NCI-H446 treated with DMSO at 0.1 percent for 48 hours (cell line): ENCODE measurements at places on chromosomes 2 and 18.

DNA sequence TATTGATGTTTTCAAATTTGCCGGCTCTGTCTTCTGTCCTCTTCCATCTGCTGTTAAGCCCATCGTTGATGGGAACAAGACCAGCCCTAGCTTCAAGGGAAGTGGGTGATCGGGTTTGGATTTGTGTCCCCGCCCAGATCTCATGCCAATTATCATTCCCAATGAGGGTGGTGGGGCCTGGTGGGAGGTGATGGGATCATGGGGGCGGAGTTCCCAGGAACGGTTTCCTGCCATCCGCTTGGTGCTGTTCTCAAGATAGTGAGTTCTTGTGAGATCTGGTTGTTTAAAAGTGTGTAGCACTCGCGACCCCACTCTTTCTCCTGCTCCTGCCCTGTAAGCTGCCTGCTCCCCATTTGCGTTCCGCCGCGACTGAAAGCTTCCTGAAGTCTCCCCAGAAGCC lies 9.5 kb downstream of the ASB18 start:
- no peak for DNase-seq

DNA sequence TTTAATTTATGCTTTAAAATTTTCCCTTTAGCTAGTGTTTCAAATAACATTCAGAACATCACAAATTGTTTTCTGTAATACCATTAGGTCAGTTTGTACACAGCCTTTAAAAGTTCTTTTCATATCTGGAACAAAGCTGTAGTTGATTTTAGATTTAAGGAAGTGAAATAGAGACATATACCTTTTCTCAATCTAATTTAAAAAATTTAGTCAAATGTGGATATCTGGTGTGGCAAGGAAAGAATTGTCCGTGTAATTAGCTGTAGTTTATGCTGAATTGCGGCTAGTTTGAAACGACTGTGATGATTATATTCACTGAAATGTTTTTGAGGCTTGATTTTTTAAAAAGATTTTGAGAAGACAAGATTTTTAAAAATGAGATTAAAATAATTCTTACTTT lies 59.9 kb downstream of the EML6 start:
- no peak for DNase-seq

GRCh38 chr2:239648607-239649006 lies 247.8 kb upstream of the HDAC4 start:
- no peak for DNase-seq

DNA sequence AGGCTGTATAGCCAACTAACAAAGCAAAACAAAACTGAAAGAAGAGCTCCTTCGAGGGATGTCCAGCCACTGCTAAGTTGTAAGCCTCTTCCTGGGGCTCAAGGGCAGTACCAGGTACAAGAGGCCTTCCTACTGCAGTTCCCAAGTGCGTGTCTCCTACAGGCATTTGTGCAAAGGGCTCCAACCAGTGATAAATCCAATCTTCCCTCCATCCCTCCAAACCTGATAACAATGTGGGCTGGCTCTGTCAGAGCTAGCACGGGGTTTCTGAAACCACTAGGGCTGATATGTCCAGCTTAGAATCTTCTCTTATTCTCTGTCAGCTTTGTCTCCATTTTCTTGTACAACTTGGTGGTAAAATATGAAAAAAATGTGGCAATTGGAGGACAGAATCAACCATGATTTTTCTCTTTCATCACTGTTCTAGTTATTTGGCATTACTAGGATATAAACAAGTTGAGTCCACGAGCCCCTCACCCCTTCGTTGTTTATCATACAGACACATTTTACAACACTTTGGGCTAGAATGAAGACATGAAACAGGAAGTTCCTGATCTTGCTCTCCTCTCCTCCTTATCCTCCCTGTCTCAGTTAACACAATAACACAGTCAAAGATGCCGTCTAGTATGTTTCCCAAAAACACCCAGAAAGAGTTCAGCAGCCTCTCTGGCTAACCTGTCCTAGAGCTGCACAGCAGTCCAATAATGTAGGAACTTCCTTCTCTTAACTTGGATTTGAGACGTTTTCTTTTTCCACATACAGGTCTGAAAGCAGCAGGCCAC lies 35.4 kb upstream of the WIPF1 start:
- no peak for DNase-seq

GRCh38 chr2:172350839-172351479 lies 76.4 kb upstream of the ITGA6 start:
- peak; percentile 1 for DNase-seq

GRCh38 chr2:230326453-230327417 lies at the start of gene SP140L:
Gene SP140L (plus strand): TSS chr2:230327193. CDS start chr2:230327270, 77 bp downstream.
- no peak for DNase-seq
